ENCODE measurements at places on chromosomes 5 and 9. TPM values are rescaled to one million over a fixed set of nuclear protein-coding genes. Genes with fewer than 3 reads are reported as not detected.

The PHF24 gene
- not detected for polyA plus RNA-seq

The PITX1 gene
- polyA plus RNA-seq = not detected

GRCh38 chr5:166992108-166992507, 1299.3 kb upstream of the WWC1 start:
- no peak overlapping the region for H3K4me3 ChIP-seq
- H3K27ac ChIP-seq = no peak overlapping the region
- no peaks in the 10 kb centered on the region for H3K36me3 ChIP-seq
- no peaks in the 10 kb centered on the region for H3K4me1 ChIP-seq
- no peak for DNase-seq

- no peaks in the 10 kb centered on the region for H3K27me3 ChIP-seq
- no peaks in the 10 kb centered on the region for H3K4me1 ChIP-seq
- H3K4me3 ChIP-seq = no peak overlapping the region
- no peaks in the 10 kb centered on the region for H3K36me3 ChIP-seq
- no peak overlapping the region for H3K27ac ChIP-seq
Observed at GRCh38 chr5:35239911-35240610, 9.8 kb upstream of the PRLR start.

GRCh38 chr5:67806654-67807438, 408.7 kb upstream of the PIK3R1 start:
- H3K27ac ChIP-seq = no peak overlapping the region
- no peak overlapping the region for H3K4me3 ChIP-seq
- DNase-seq = no peak

The KCNN2 gene
- polyA plus RNA-seq = not detected

- H3K4me1 ChIP-seq = no peaks in the 10 kb centered on the region
- no peaks in the 10 kb centered on the region for H3K27me3 ChIP-seq
- DNase-seq = no peak
- no peak overlapping the region for H3K4me3 ChIP-seq
Observed at GRCh38 chr5:53815471-53815870, 255.0 kb downstream of the NDUFS4 start.

DNA sequence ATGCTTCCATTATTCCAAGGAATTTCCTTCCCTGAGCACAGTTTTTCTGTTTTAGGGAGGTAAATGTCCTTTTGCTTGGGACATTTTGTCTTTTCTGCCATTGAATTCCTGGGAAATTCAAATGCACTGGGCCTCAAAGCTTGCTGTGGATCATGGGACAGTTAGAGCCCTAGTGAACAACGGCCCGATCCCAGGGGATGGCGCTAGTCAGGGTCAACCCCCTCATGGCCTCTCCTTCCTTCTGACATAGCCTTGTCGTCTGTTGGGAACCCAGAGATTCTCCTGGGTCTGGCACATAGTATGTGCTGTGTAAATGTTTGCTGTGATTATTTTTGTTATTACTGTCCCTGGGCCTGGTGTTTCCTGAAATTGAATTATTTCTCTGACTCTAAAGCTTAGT, 30.7 kb upstream of the COL15A1 start:
- no peaks in the 10 kb centered on the region for H3K36me3 ChIP-seq
- H3K4me3 ChIP-seq = no peak overlapping the region
- no peak for DNase-seq
- no peak overlapping the region for H3K27ac ChIP-seq

DNA sequence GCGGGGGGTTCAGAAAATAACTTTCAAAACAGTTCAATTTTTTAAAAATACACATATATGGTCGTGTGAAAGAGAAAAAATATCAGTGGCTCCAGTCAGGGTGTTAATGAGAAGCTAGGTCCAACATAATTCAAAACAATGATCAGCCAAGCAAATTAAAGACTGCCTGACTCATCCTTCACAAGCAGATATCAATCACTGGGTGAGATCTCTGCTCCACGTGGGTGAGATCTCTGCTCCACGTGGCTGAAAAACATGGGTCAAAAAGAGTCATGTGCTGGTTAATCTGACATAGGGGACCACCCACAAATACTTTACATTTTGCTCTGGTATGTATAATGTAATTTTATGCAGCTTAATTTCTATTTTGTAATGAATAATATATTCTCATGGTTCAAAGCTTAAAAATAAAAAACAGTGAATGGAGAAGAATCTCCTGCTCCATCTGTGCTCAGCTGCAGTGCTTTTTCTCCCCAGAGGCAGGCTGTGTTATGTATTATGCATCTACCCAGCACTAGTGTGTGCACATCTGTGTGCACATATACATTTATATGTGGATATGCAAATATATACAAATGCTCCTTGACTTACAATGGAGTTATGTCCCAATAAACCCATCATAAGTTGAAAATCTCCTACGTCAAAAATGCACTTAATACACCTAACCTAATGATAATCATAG, 93.1 kb upstream of the S1PR3 start:
- H3K4me1 ChIP-seq = no peaks in the 10 kb centered on the region
- no peak overlapping the region for H3K27ac ChIP-seq
- H3K27me3 ChIP-seq = no peaks in the 10 kb centered on the region
- H3K36me3 ChIP-seq = no peaks in the 10 kb centered on the region
- DNase-seq = no peak

- no peaks in the 10 kb centered on the region for H3K27me3 ChIP-seq
- H3K4me3 ChIP-seq = no peak overlapping the region
- H3K36me3 ChIP-seq = no peaks in the 10 kb centered on the region
- no peak for DNase-seq
- H3K27ac ChIP-seq = no peak overlapping the region
Observed at GRCh38 chr5:140741967-140742366, 41.7 kb downstream of the ZMAT2 start.

The FCN2 gene
- polyA plus RNA-seq = not detected

The NUTM2F gene
- polyA plus RNA-seq = not detected

- no peak overlapping the region for H3K4me3 ChIP-seq
- H3K36me3 ChIP-seq = no peaks in the 10 kb centered on the region
- no peak for DNase-seq
- no peaks in the 10 kb centered on the region for H3K4me1 ChIP-seq
Observed at GRCh38 chr9:117545846-117546245, 131.0 kb upstream of the ASTN2 start.

The RLN2 gene
- 8.5 TPM for polyA plus RNA-seq

The PRDM9 gene
- not detected for polyA plus RNA-seq

GRCh38 chr9:2833096-2833495, 10.8 kb downstream of the PUM3 start:
- H3K4me3 ChIP-seq = no peak overlapping the region
- no peak for DNase-seq
- H3K27ac ChIP-seq = no peak overlapping the region
- H3K27me3 ChIP-seq = no peaks in the 10 kb centered on the region
- H3K4me1 ChIP-seq = no peaks in the 10 kb centered on the region

DNA sequence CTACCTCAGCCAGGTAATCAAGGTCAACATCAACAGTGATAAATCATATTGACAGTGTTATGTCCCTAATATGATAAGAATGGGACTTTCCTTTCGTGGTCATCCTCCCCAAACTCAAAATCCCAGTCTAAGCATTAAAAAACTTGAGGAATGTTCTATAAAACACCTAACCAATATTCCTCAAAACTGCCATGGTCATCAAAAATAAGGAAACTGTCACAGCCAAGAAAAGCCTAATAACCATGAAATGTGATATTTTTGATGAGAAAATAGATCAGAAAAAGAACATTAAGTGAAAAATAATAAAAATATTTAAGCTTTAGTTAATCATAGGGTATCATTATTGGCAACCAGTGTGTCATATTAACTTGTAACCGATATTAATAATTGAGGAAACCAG, 232.1 kb upstream of the ATP10B start:
- DNase-seq = no peak
- H3K27ac ChIP-seq = no peak overlapping the region
- no peaks in the 10 kb centered on the region for H3K27me3 ChIP-seq
- H3K4me1 ChIP-seq = no peaks in the 10 kb centered on the region
- no peaks in the 10 kb centered on the region for H3K36me3 ChIP-seq
- no peak overlapping the region for H3K4me3 ChIP-seq

DNA sequence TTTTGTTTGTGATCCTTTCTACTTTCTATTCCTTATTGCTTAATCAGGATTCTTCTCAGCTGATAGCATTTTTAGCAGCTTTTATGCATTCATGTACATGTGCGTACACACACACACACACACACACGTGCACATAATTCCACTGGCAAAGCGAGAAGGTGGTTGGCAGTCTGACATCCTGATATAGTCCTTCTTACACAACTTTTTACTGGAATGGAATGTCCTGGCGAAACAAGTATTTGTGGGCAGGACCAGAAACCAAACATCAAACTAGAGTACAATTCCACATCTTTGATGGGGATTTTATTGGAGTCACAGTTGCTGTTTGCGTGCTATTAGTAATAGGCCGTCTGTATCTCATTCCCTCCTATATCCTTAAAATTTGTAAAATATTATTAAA, 356.5 kb downstream of the CCDC171 start:
- DNase-seq = no peak
- no peaks in the 10 kb centered on the region for H3K36me3 ChIP-seq
- H3K4me1 ChIP-seq = no peaks in the 10 kb centered on the region
- no peak overlapping the region for H3K27ac ChIP-seq
- H3K27me3 ChIP-seq = no peaks in the 10 kb centered on the region

- DNase-seq = no peak
- no peak overlapping the region for H3K27ac ChIP-seq
- no peak overlapping the region for H3K4me3 ChIP-seq
- H3K27me3 ChIP-seq = no peaks in the 10 kb centered on the region
- no peaks in the 10 kb centered on the region for H3K4me1 ChIP-seq
- H3K36me3 ChIP-seq = no peaks in the 10 kb centered on the region
Observed at GRCh38 chr5:36581070-36581469, 25.3 kb upstream of the SLC1A3 start.

The ARAP3 gene
- polyA plus RNA-seq = not detected

The FGD3 gene
- polyA plus RNA-seq = 52.7 TPM

DNA sequence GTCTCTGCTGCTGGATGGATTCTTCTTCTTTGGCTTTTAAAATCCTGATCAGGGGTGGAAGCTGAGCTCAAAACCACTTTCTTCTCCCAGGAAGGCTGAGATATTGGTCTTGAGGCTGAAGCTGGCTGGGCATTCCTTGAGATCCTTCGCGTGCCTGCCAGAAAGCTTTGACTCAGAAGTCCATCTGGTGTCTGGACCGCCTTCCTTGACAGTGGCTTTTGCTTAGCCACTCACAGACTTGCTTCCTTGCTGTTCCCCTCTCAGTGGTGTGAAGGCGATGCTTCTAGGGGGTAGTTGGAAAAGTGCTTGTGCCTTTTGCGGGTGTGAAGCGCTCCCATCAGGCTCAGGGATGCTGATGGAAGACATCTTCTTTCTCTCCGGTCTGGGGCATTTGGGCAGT, 45.9 kb downstream of the RGS3 start:
- peaks cover 38% of the 10 kb centered on the region for H3K4me1 ChIP-seq
- H3K27ac ChIP-seq = no peak overlapping the region
- H3K27me3 ChIP-seq = no peaks in the 10 kb centered on the region
- DNase-seq = no peak
- H3K36me3 ChIP-seq = no peaks in the 10 kb centered on the region

GRCh38 chr5:58259685-58260152, 200.2 kb downstream of the PLK2 start:
- no peaks in the 10 kb centered on the region for H3K4me1 ChIP-seq
- H3K36me3 ChIP-seq = no peaks in the 10 kb centered on the region
- no peak overlapping the region for H3K27ac ChIP-seq
- H3K27me3 ChIP-seq = no peaks in the 10 kb centered on the region
- no peak overlapping the region for H3K4me3 ChIP-seq

DNA sequence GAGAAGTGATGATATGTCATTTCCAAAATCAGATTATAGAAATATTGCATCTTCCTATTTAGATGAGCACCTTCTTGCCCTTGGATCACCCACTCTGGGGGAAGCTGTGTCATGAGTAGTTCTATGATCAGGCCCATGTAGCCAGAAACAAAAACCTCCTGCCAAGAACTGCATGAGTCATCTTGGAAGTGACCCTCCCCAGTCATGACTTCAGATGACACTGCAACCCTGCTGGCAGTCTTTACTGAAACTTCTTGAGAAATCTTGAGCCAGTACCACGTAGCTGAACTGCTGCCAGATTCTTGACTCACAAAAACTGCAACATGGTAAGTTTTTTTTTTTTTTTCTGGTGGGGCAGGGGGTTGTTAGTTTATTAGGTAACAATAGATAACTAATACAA, 439.6 kb upstream of the PTGER4 start:
- H3K4me3 ChIP-seq = no peak overlapping the region
- H3K36me3 ChIP-seq = no peaks in the 10 kb centered on the region
- DNase-seq = no peak
- H3K27ac ChIP-seq = no peak overlapping the region

The BARHL1 gene
- not detected for polyA plus RNA-seq

The IL13 gene
- polyA plus RNA-seq = not detected

GRCh38 chr9:135650408-135650807, 11.1 kb upstream of the GLT6D1 start:
- H3K27ac ChIP-seq = no peak overlapping the region
- no peaks in the 10 kb centered on the region for H3K27me3 ChIP-seq
- DNase-seq = no peak
- H3K36me3 ChIP-seq = no peaks in the 10 kb centered on the region

The CBY3 gene
- 0.56 TPM for polyA plus RNA-seq

The CAMK4 gene
- polyA plus RNA-seq = 84.3 TPM

DNA sequence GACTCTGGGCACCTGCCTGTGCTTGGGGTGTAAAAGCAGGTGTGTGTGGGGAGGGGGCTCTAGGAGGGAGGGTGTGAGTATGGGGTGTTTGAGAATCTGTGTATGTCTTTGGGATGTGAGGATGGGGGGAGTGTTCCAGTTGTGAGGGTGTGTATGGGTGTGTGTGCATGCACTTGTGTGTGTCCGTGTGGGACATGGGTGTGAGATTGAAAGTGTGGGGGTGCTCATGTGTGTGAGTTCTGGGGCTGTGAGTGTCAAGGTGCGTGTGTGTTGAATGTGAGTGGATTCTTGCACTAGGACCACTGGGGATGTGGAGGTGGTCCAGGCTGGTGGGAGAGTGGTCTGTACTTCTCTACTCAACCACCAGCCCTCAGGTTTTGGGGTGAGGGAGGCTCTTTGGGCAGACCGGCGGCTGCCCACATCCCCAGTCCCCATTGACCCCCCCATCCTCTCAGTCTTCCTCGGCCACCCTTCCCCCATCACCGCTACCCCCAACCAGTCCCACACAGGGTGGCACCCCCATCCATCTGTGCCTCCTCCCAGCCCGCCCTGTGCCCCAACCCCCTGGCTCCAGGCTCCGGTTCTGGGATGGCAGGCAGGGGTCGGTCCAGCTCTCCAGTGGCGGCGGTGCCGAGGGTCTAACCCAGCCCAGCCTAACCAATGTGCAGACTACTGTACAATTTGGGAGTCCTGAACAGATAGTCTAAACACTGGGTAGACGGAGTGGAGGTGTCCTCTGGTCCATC, 31.5 kb downstream of the GOLGA2 start:
- H3K27me3 ChIP-seq = peaks cover 10% of the 10 kb centered on the region
- H3K4me3 ChIP-seq = no peak overlapping the region
- DNase-seq = no peak
- H3K27ac ChIP-seq = no peak overlapping the region

All from CD4-positive, alpha-beta memory T cell (primary cell).